ENCODE measurements at places on chromosomes 3 and 15.

DNA sequence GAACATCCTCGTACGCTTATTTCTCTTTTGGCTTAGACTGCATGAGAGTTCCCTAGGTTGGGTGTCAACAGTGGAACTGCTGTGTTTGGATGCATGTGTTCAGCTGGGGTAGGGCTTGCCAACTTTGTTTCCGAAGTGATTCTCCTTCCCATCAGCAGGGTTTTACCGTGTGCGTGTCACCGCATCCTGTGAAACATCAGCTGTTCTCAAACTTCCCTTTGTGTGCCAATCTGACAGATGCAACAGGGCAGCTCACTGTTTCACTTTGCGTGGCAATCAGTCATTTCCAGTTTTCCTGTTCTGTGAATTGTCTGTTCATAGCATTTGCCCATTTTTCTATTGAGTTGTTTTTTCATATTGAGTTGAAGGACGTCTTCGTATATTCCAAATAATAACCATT lies 218.8 kb downstream of the VPS13C start:
- no peak for DNase-seq

DNA sequence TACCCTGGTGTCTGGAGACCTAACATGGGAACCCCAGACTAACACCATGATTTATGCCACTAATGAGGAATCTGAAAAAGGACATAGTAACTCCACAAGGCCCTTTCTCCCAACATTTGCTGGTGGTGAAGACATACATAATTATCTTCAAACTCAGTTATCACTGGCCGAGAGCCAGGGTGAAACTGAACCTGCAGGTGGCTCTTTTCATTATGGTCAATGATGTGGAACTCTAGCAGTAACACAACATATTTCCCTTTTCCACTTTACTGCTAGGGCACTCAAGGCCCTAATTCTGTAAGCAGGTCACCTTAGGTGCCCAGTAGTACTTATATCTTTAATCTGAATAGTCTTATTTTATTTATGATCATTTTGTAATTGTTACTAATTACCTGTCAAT lies 326.4 kb upstream of the SATB1 start:
- DNase-seq, result no peak

GRCh38 chr3:58021072-58021959 lies 13.1 kb downstream of the FLNB start:
- no peak for DNase-seq

DNA sequence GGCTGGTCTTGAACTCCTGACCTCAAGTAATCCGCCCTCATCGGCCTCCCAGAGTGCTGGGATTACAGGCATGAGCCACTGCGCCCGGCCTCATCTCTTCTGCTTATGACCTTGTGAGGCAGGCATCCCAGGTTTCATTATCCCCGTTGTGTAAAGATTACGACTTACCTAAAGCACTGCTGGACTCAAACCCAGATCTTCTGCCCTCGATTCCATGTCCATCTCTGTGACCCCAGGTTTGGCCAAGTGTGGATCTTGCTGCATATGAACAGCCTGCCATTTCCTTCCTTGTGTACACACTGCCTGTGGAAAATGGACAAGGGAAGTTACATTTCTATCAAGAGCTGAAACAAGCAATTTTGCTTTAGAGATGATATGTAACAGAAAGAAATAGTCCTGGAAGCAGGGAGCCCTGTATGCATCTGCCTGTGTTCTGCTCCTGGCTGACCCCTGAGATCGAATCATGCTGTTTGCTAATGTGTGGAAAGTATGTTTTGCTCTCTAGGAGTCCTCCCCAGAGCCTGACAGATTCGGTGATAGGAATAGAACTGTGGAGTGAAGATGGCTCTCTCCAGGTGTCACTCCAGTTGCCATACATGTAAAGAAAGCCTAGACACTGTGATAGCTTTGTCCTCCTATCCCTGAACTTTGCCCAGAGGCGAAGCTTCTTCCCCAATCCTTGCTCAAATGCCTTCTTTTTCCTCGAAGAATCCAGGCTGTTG lies 11.8 kb upstream of the LIPC start:
- no peak for DNase-seq

- no peak for DNase-seq
Measured at GRCh38 chr15:61080221-61081026, 148.7 kb downstream of the RORA start.

DNA sequence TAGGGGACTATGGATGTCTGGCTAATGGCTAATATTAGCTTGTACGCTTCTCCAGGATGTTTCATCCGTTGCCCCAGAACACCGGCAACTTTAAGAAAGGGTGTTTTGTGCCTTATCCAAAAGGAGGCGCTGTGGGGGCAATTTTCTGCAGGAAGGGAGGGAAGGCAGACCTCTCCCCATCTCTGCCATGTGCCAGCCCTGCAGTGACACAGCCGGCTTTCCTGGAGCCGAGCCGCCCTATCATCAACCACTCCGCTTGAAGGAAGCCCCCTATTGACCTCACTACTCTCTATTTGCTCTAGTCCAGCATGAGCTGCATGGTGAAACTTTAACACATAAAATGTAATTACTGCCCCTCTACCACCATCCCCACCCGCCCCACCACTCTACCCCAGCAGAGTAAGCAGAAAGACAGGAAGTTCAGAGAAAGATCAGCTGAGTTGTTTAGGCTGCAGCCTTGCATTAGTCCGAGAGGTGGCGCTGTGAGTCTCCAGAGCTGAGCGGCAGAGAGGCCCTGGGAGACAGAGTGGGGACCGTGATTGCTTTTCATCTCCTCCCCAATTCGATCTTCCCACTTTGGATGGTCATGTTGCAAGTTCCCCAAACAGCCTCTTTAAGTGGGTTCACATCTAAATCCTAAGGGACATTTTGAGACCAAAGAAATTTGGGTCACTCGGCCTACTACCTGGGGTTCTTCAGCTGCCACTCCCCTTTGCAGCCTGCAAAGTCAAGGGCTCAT lies 24.5 kb upstream of the RAD18 start:
- DNase-seq, result peak; percentile 79

DNA sequence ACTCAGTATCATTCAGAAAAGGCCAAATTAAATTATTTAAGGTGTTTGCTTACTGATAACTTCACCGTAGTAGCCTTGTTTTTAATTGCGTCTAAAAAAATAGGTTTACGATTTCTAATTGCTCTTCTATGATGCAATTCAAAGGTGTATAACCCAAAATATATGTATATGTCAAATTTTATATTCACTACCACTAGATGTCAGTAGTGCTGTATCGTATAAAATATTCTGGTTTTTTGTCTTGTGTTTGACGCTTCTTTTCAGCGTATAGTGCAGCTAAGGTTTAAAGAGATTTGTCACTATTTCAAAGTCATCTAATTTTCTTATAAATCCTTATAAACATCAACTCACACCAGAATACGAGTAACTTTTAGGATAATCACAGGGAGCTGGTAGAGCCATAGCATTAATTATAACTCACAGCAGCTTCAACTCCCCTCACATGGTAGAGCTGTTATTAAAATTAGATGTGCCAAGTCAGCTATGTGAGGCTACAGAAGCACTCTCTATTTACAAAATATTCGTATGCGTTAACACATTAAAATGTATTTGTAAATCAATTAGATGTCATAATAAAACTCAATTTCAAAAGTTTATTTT lies 3.5 kb downstream of the PFN2 start:
- DNase-seq, result no peak

DNA sequence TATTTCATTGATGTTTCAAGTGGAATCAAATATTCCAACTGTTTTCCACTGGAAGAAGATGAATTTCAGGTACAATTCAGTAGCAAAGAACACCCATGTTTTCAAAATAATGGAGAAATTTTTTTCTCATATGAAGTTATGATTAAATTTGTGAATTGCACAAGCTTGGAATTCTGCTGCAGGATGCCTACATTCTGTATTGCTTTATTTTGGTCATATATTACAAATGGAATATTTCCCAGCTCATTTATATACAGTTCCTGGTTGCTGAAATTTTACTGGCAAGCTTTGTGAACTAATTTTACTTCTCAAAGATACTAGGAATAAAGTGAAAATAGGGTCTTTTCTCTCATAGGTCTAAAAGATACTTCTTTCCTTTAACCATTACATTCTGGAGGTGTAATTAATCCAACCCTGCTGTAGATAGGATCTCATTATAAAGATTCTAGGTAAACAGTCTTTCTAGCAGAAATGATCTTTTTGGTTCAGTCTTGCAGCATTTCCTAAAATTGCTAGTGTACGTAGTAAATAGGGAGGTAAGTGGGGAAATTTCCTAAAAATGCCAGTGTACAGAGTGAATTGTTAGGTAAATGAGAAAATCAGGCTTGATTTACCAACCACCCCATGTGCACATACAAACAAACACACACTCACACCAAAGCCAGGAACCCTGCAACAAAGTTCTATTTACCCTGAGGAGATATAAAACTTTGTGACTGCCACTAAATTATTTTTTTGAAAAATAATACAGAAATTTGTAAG lies 393.5 kb upstream of the TPRG1 start:
- DNase-seq, result no peak

DNA sequence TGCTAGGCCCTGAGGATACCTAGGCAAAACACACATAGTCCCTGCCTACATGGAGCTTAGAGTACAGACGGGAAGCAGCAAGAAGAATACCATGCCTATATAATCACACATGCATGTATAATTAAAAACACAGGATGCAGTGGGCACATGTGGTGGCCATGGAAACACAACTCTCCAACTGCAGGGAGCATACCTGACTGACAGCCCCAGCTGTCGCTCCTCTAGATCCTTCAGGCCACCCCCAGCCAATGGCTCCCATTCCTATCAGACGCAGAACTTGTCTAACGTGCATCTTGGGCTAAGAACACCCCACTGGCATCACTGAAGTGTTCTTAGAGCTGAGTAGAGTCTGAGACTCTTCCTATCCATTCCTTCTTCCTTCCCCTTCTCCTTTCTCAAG lies 125.5 kb upstream of the FRMD4B start:
- no peak for DNase-seq

- no peak for DNase-seq
Measured at GRCh38 chr3:67781218-67781617, 126.8 kb upstream of the SUCLG2 start.

DNA sequence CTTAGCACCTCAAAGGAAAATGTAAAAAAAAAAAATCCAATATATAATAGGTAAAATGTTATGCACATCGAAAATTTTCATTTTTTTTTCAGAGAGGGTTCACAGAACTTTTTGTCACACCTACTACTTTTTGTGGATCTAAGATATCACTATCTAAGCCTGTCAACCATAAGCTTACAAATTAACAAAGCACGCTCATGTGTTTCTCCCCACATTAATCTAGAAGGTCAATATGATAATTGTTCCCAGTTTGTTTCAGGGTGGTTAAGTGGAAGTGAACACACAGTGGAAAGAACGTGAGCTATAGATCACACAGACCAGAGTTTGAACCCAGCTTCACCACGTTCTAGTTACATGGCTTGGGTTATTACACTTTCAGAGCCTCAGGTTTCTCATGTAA lies 78.6 kb upstream of the ROBO2 start:
- no peak for DNase-seq

GRCh38 chr3:116301422-116301821 lies 143.9 kb downstream of the LSAMP start:
- DNase-seq, result no peak

DNA sequence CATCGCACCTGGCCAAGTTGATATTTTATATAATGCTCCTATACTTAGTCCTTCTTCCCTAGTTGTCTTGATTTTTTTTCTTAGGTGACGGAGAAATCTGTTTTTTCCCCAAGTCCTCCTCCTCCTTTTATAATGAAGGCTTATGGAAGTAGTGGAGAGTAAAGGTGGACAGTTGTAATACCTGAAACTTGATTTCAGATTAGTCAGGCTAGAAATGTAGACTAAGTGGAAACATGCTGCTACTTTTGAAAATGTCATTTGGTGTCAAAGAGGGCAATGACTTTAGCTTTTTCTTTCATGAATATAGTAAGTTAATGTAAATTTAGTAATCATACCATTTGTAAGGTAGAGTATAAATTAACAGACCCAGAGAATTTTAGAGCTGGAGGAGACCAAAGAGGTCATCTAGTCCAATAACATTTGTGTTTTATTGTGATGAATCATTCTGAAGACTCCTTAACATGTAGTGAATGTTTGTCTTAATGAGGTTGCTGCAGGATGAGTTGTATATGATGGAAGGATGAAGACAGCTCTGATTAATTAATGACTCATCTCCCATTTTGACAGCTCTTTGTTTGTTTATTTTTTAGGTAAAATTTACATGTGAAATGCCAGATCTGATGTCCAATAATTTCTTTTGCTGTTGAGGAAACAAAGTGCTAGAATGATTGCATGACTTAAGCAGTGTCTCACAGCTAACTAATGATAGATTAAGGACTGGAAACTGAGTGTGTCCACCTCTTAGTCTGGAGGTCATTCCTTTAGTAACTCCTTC lies 8.7 kb downstream of the CTDSPL2 start:
- DNase-seq, result no peak

- no peak for DNase-seq
Measured at GRCh38 chr15:75620058-75620820, 5.3 kb downstream of the SNUPN start.

- DNase-seq, result no peak
Measured at GRCh38 chr3:63662500-63662899, 10.0 kb downstream of the SNTN start.

DNA sequence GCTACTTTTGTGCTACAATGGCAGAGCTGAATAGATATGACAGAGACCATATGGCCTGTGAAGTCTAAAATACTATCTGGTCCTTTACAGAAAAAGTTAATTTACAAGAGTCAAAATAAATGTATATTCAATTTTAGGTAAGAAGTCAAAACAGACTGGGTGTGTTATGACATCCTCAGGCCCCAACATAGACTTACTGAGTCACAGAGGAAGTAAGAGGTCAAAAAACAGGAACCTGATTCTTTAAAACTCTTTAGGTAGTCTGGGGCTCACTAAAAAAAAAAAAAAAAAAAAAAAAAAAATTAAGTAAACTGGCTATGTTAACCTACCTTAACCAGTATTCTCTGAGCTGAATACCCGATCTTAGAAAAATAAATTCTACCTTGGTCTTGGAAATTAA lies 13.1 kb downstream of the DNAAF4 start:
- DNase-seq, result no peak

GRCh38 chr3:46665763-46666452 lies 27.6 kb downstream of the ALS2CL start:
- DNase-seq, result no peak

GRCh38 chr15:88048755-88049154 lies 207.8 kb downstream of the NTRK3 start:
- no peak for DNase-seq

- no peak for DNase-seq
Measured at GRCh38 chr15:29701151-29701550, 121.1 kb downstream of the TJP1 start.

- DNase-seq, result no peak
Measured at GRCh38 chr3:114214542-114215341, 22.6 kb downstream of the ZNF80 start.

- DNase-seq, result no peak
Measured at GRCh38 chr3:42855547-42856380, 19.9 kb downstream of the CYP8B1 start.
